Stimulated activated CD4-positive, alpha-beta T cell treated with anti-CD3 and anti-CD28 coated beads, Interleukin-12 subunit alpha, Interleukin-12 subunit beta, amount 100 ng/mL, for 4 hours (primary cell): ENCODE measurements at places on chromosomes 4 and X.

DNA sequence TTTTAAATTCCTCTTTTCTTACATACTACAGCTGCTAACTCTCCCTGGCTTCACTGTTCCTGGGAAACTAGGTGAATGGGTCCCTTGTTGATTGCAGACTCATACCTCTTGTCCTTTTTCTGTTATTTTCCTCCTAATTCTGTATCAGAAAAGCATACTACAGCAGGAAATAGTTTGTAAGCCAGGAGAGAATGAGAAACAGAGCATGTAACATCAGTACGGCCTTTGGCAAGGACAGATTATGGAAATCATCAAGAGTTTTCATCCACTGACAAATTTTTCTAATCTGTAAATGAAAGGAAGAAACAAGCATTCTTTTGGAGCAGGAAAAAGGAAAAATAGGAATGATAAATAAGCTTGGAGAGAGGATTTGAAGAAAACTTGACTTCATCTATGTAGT lies 239.2 kb downstream of the ANTXR2 start:
- DNase-seq: no peak

DNA sequence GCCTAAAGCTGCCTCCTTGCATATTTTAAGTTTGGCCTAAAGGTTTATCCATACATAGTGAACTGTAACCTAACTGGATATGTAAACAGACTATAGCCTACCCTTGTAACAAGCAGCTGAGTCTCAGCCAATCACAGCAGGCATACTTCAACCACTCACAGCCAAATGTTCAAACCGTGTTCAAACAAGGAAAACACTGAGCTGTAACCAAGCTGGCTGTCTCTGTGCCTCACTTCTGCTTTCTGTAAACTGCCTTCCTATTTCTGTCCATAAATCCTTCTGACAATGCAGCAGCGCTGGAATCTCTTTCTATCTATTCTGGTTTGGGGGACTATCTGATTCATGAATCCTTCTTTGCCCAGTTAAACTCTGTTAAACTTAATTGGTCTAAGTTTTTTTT lies 16.4 kb downstream of the DSPP start:
- no peak for DNase-seq

GRCh38 chr4:26765515-26765914 lies 95.1 kb upstream of the STIM2 start:
- no peak for DNase-seq

- DNase-seq: no peak
Observed at GRCh38 chrX:41025926-41026701, 59.1 kb upstream of the USP9X start.

- DNase-seq: no peak
Observed at GRCh38 chr4:80500613-80501012, 165.1 kb downstream of the CFAP299 start.

GRCh38 chrX:138254001-138254400 lies 457.5 kb downstream of the FGF13 start:
- DNase-seq: no peak

DNA sequence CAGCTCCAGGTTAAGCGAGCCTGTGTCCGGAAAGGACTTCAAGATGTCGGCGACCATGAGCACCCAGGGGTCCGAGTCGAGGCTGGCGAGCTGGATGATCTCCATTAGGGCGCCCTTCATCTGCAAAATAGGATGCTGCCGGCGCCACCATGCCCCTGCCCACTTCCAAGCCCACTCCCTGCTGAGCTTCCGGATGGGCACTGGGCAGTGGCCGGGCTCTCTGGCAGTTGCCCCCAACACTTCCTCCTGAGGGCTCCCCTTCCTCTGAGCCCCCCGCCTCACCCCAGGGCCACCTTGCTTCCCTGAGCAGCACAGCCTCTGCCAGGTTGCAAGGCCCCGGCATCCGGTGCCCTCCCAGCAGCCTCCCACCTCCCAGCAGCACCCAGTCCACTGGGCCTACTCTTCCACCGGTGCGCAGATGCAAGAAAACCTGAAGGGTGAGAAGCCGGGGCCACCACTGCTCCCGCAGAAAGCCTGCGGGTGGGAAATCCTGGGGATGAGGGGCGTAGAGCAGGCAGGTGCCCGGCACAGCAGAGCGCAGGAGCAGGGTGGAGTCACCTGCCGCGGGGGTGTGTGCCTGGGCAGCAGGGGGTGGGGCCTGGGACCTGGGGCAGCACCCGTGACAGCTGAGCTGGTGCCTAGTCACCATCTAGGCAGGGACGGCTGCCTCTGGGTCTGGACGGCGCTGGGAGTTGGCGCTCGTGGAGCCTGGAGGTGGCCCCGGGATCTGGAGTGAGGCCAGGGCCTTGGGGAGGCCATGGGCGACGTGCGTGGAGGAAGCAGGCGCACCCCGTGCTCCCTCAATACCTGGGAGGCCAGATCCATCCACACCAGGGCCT lies 17.0 kb downstream of the NELFA start:
- DNase-seq: no peak

DNA sequence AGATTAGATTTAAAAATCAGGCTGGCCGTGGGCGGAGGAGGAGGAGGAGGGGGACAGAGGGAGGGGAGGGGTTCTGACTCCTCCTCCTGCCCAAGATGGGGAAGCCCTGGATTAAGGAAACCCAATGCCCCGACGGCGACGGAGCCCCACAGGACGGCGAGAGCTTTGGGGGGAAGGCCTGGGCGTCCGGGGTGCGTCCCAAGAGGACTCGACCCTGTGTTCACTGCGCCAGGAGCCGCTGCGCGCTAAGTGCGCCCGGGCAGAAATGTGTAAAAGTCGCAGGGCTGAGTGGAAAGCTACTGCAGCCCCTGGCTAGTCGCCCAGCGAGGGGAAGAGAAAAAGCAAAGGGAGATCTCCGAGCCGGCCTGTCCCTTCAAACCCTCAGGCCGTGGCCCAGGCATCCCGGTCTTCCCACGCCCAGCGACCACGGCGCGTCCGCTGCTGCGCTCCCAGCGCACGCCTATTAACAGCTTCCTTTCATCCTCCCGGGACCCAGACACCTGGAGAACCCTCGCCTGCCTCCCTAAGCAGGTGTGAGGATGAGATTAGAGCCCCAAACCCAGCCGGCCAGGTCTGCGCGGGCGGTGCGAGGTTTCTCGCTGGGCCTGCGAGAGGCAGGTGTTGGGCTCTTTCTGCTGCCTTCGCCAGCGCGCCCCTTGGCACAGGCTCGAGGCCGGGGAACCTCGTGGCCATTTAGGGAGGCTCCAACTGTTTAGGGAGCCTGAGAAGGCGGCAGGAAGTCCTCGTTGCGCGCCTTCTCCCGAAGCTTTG lies 1.4 kb upstream of the RPS6KA3 start:
- no peak for DNase-seq

- no peak for DNase-seq
Observed at GRCh38 chrX:48737940-48738339, 23.6 kb upstream of the GLOD5 start.

DNA sequence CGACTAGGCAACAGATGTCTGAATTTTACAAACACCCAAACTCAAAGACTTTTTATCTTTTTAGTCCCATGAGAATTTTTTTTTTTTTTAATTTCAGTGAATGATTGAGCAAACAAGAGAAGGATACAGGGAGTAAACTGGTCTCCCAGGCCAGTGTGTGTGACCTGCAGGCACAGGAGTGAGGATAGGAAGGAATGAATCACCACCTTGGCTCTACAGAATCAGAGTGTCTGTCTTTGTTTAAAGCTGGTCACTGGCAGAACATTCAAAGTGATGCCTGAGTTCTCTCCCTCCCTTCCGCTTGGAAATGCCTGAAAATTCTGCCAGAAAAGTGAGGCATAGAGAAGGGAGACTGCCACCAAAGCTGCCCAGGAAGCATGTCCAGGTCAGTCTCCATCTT lies 69.5 kb downstream of the PARM1 start:
- no peak for DNase-seq

DNA sequence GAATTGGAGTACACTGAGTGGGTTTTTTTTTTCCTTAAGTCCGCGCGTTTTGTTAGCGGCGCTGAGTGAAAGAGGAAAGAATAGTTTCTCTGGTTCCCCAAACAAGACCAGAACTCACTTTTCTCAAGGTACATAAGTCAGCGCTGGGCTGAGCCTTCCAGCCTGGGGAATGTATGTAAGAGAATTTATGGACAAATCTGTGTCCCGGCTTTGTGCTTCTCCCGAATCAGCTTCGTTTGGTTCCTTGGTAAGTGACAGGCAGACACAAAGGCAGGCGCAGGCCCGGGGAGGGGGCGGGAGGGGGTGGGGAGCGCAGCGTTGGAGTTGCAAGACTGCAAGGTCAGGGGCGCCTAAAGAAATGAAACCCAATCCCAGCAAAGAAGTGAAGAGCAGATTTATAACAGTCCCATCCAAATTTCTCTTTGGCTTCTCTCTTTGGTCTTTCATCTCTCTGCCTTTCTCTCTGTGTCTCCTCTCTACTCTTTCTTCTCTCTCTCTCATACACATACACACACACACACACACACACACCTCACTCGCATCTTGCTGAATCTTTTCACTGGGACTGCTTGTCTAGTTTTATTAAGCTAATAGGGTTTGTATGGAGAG lies 981 bp downstream of the TET2 start:
- DNase-seq: peak; percentile 28

DNA sequence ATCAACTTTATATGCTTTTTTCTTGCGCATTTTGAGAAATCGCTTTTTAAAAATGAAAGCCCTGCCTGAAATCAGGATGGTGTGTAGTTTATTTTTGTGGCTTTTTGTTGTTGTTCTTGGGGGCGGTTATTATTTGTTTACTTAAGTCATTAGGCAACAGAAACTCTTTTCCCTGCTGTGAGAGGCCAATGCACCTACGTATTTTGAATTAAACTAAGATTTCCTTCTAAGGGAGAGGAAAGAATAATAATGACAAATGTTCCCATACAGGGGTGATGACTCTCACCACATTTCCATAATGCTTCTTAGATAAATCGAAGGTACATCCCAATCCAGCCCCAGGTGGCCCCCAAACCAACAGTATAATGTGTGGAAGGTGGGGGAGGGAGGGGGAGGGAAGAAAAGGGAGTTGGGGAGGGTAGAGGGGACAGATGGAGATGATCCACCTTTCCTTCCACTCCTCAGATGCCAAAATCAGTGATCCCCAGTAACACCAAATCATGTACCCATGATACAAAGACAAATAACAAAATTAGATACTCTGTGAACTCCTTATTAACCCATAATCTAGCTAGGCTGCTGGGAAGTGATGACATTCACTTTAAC lies 39.6 kb downstream of the ZNF827 start:
- DNase-seq: no peak

- no peak for DNase-seq
Observed at GRCh38 chr4:116561768-116562167, 523.6 kb downstream of the TRAM1L1 start.

DNA sequence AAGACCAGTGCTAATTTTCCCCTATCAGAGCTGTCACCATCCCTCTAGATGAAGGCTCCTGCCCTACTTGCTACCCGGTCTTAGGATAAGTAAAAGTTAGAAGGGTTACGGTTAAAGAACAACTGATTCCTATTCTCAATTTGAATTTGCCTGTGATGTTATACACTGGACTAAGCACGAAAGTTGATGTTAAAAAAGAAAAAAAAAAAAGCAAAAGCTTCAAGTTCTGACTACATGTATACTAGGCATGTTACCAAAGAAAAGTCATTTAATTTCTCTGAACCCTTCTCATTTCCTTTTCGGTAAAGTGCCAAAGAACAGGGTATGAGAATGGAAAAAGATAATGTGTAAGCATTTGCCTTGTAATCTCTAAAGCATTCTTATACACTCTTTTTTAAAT lies 1.4 kb upstream of the PPID start:
- no peak for DNase-seq

DNA sequence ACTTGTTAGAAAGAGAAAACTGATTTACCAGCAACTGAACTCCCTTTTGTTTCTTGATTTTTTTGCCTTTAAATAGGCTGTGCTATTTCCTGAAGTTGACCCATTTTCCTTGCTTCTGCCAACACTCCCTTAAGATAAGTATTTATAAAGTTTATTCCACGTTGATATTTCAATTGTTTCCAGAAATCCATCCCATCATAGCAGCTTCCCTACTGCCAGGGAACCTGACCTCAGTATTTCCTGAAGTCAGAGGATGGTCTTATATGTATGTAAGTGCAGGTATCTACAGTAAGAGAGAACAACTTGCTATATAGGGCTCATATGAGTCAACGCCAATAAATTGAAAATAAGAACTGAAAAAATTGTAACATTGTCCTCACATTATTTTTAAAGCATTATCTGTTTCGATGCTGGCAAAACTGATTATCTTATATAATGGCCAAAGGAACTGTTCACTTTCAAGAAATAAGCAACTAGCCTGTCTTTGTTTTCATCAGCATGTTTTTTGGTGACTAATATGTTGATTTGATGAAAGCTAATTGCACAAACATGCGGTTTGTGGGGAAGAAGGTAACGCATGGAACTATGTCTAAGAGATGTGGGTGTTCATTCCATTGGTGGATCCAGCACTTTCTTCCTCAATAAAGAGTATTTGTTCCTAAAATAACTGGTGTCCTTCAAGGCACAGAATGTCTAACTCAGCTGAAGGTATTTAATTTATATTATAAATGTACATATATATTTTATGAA lies 4.7 kb downstream of the LIMCH1 start:
- DNase-seq: no peak

- no peak for DNase-seq
Observed at GRCh38 chr4:81498046-81498445, 26.3 kb upstream of the RASGEF1B start.

DNA sequence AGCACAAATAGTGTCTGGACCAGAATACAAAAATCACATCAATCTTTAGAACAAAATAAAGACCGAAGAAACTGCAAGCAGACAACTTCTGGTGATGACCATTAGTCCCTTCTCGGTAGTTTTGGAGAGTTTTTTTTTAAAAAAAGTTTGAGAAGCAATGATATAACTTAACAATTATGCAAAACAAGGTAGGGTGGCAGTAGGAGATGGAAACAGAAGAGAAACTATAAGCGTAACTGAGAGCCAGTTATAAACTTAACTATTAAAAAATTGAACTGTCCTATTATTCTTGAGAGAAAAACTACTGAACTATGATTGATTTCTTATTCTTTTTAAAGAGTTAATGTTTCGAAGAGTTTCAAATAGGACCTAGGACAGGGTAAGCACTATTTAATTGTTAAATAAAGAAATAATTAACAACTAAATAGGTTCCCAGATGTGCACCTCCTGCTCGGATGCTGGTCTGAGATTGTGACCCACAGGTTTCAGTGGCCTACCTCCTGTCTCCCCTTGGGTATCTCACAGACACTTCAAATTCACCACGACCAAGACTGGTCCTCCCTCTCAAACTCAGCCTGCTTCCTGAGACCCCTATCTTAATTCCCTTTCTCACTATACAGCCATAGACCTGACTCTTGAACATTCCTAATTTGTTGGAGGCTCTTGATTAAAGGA lies 81.3 kb downstream of the LEF1 start:
- no peak for DNase-seq

- no peak for DNase-seq
Observed at GRCh38 chrX:9789555-9789954, 3.3 kb downstream of the SHROOM2 start.

- no peak for DNase-seq
Observed at GRCh38 chr4:8040607-8041006, 100.9 kb upstream of the AFAP1 start.

- no peak for DNase-seq
Observed at GRCh38 chrX:1224954-1225353, 12.5 kb upstream of the CRLF2 start.

- DNase-seq: no peak
Observed at GRCh38 chr4:137510557-137511265, 21.6 kb downstream of the PCDH18 start.
